Activated effector memory CD4-positive, alpha-beta T cell treated with Interleukin-2 at 50 U/mL for 16 hours (primary cell): ENCODE measurements at places on chromosomes 12 and 14.

DNA sequence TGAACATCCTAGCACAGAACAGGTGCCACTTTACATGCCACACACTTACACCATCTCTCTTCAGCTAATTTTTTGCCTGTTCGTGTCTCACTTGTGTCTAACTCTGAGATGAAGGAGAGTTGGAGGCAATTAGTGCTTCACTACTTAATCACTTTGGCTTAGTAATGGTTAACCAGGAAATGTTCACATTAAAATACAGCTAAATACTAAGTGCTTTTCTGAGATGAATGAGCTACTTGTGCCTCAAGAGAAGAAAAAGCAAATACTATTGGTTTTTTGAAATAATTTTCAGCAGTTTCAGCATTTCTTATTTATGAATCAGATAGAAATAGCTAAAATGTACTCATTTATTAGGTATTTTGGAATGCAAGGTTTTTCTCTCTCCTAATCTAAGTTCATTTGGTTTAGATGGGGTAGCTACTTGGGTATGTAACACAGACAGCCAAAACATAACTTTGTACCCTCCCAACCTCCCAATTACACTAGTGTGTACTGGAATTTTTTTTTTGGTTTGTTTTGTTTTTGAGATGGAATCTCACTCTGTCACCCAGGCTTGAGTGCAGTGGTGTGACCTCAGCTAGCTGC is 1474.1 kb upstream of the SEL1L start:
- DNase-seq: no peak

DNA sequence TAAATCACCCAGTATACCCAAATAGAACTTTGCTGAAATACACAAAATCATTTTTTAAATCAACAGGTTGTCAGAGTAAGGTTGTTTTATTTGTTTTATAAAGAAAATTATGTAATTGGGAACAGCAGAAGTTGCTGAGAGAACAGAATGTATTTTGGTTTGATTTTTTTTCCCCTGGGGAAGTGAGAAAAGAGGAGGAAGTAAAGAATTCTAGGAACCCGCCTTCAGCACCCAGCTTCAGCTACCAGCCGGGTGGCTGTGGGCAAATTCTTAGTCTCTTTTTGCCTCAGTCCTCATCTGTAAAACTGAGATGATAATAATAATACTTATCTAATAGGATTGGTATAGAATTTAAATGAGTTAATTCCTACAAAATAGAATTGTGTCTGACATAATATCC is 119.4 kb downstream of the SRGAP1 start:
- no peak for DNase-seq

DNA sequence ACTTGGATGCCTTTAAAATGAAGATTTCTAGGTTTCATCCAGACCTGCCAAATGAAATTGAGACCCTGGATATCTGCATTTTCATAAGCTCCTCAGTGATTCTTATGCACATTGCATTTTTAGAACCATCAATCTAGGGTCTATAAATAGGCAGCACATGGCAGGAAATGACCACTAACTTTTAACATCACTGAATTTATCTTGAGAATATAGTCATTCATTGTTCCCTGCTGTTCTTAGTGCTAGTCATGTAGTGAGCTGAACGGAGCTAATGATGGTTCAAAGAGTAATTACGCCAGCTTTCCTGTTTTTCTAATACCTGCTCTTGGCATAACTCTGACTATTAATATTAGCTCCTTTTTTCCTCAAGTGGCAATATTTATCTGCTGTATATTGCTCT is 91.6 kb downstream of the TPH2 start:
- no peak for DNase-seq

DNA sequence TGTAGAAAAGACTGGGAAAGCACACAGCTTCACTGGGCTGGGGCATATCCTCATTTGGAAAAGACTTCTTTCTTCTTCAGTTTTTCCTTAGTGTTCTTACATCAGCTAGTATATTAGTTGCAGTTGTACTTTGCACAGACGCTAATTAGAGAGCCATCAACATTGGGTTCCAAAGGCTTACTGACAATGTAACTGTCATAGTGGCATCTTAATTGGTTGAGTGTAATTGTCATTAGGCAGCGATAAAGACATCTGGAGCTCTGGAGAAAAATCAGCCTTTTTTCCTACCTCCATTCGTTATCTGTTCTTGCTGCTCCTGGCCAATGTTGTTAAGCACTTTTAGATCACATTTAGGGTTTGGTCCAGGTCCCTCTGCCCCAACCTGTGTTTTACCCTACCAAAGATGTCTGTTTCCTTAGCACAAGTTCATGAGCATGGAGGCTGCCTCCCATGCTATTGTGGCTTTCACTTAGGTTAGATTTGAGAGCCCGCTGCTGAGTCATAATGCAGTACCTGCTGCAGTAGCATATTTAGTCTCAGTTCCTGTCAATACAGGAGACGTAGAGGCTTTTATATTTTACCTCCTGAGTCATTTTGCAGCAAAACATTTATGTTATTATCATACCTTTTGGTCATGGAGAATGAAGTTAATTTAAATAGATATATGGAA is 49.2 kb downstream of the FBXW8 start:
- DNase-seq: peak; percentile 6

GRCh38 chr12:68065163-68065562 is 75.9 kb downstream of the IFNG-AS1 start:
- DNase-seq: no peak

DNA sequence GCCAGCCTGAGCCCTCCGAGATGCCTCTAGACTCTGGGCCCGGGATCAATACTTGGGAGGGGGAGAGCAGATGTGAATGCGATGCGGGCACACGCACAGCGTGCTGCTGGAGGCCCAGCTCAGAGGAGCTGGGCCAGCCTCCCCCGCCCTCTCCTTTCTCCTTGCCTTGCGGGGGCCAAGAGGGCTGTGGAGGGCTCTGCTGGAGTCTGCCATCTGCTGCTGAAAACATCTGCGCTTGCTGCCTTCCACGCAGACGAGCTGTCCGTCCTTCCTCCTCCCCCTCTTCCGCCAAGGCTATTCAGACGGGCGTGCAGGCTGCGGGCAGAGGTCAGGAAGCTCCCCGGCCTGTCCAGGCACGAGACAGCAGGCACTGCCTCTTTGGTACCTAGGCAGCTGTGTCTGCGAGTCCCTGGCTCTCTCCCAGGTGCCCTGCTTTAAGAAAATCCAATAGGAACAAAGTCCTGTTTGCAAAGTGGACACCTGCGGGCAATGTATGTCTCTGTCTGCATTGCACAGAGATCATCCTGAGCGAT is 75.2 kb downstream of the SPRING1 start:
- DNase-seq: no peak

- no peak for DNase-seq
Measured at GRCh38 chr12:69097619-69098368, 141.6 kb upstream of the CPSF6 start.

- DNase-seq: no peak
Measured at GRCh38 chr14:33370426-33370825, 431.7 kb downstream of the NPAS3 start.

GRCh38 chr12:107356266-107356936 is 263.1 kb upstream of the CRY1 start:
- DNase-seq: no peak

DNA sequence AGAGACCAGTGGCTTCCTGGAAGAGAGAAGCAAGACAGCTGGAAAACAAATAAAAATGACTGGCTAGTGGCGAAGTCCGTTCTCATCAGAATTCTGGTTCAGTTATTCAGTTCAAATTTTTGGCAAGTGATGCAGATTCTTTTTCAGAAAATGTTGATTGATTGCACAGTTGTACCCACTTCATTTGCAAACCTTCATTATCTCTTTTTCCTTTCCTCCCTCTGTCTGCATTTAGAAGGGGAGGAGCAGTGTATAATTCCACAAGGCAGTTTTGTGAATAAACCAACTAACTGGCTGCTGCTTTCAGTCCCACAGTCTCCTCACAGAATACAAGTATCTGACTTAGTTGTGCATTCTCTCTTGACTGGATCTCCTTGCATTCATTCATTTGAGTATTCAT is 417.5 kb downstream of the NPAS3 start:
- DNase-seq: no peak
